ENCODE measurements at places on chromosomes 11 and 22.

- DNase-seq = no peak
Measured at GRCh38 chr11:97622795-97623194, 1233.0 kb downstream of the JRKL start.

GRCh38 chr22:24181088-24181995 lies at the start of gene SUSD2:
Gene SUSD2 (plus strand): TSS chr22:24181487. CDS start chr22:24181520, 33 bp downstream.
- peak; percentile 11 for DNase-seq

DNA sequence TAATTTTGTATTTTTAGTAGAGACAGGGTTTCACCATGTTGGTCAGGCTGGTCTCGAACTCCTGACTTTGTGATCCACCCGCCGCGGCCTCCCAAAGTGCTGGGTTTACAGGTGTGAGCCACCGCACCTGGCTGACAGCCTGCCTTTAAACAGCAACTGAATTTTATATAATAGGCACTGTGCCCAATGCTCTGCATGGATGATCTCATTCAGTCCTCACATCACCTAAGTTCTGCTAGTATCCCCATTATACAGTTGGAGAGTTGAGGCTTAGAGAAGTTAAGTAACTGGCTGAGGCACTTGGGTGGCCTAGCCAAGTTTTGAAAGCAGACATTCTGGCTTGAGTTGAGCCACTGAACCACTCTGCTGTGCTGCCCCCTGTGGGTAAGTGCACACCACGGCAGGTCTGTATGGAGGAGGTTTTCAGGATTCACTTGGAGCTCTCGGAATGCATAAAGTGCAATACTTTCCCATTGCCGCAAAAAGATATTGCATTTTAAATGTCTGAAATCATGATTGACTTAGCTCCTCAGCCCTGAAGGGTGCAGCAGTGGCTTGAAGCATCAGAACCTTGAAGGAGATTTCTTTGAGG lies 112.4 kb downstream of the LDLRAD3 start:
- peak; percentile 53 for DNase-seq

DNA sequence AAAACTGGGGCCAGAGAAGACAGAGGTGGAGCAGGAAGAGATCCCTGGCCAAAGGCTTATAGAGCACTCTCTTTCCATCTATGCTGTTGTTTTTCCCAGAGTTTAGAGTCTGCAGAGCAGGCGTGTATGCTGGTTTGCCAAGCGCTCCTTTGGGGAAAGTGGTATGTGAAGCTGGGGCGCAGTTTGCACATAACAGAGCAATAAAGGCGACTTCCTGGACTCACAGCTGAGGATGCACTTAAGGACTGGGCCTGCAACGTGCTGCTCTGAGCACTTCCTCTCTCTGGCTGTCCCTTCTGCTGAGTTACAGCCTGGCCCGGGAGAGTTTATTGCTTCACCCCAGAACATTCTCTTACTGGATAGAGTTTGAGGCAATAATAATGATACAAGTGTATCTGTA lies 41.7 kb downstream of the THAP12 start:
- DNase-seq = no peak

GRCh38 chr11:85974122-85974521 lies 94.8 kb downstream of the PICALM start:
- peak; percentile 43 for DNase-seq

DNA sequence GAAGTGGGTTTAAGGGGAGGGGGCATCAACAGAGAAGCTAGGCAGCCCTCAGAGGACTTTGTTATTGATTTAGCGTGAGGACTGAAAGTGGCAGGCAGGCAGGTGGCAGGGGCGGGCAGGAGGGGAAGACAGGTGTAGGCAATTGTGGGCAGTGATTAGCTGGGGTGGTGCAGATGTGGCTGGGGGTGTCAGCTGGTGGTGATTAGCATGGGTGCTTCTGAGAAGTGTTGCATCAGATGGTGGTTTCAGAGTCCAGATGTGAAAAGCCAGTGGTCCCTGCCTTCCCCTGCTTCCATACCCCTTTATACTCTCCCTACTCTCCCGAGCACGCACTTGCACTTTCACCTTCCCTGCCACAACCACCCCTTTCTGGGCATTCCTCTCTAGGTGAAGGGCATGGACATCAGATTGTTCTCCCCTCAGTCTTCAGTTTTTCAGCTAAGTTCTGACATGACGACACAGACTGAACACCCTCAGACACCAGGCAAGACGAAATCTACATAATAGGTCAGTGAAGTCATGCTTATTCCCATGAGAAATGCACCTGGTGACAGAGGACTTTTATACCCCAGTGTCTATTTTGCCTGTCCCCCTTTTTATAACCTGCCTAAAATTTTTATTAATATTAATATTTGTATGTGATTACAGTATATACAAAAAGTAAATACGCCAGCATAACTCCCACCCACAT lies 435.7 kb upstream of the CADM1 start:
- no peak for DNase-seq

DNA sequence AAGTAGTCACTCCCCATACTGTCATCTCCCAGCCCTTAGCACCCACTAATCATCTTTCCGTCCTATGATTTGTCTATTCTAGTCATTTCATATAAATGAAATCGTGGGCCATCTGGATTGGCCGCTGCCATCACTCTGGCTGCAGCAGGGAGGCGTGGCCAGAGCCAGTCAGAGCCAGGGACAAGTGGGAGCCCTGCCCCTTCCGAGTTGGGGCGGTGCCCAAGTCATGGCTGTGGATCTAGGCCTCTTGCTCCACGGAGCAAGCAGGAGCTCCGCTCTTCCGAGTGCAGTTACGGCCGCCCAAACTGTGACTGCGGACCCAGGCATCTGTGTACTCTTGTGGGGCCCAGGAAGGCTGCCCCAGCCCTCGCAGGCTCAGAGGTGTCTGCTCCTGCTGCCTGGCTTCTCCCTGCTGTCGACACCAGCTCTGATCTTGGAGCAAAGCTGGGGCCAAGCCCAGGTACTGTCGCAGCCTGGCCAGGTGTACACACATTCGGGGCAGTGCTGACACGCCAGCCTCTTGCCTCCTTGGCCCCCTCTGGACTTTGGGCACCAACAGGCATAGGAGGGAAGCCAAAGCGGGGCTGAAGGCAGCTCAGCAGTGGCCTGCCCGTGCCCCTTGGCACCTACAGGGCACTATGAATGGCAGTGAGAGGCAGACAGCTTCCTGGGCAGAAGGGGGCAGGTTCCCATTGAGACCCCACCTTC lies 8.4 kb downstream of the MRPL48 start:
- no peak for DNase-seq

GRCh38 chr11:61969391-61969758 lies 1.9 kb upstream of the FTH1 start:
- no peak for DNase-seq

GRCh38 chr11:78000193-78000592 lies 5.7 kb upstream of the INTS4 start:
- peak; percentile 80 for DNase-seq

GRCh38 chr22:49944399-49944891 lies 16.1 kb upstream of the PIM3 start:
- DNase-seq = no peak

DNA sequence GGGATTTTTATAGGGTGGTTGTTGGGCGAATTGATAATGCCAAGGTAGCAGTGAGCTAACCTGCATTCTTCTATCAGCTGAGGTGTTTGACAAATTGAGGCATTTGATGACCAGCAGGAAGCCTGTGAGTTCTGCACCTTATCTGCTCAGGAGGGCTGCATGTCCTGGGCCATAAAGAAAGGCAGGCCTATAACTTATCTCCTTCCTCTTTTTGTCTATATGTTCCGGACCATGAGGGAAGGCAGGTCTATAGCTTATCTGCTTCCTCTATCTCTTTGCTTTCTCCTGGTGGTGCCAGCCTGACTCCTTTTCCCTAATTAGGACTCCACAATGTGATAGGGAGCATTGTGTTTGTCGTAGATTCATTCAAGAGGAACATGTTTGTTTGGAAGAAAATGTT lies 8.6 kb upstream of the JAM3 start:
- no peak for DNase-seq

- DNase-seq = no peak
Measured at GRCh38 chr22:32842486-32842885, 41.0 kb downstream of the TIMP3 start.

DNA sequence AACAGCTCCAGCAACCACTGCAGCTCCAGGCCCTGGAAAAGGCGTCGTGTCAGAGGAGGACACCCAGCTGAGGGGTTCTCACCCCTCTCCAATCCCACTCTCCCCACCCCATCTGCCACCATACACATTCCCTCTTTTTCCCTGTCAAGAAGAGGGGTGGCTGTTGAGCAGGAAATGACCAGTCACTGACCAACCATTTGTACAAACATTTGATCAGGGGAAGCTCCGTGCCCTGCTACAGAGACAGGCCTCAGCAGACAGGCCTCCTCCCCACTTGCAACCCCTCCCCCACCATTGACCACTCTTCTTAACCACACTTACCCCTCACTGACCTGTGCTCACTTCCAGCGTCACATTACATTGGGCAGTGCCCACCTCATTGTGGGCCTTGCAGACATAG lies 2.3 kb upstream of the VSIG2 start:
- DNase-seq = no peak

DNA sequence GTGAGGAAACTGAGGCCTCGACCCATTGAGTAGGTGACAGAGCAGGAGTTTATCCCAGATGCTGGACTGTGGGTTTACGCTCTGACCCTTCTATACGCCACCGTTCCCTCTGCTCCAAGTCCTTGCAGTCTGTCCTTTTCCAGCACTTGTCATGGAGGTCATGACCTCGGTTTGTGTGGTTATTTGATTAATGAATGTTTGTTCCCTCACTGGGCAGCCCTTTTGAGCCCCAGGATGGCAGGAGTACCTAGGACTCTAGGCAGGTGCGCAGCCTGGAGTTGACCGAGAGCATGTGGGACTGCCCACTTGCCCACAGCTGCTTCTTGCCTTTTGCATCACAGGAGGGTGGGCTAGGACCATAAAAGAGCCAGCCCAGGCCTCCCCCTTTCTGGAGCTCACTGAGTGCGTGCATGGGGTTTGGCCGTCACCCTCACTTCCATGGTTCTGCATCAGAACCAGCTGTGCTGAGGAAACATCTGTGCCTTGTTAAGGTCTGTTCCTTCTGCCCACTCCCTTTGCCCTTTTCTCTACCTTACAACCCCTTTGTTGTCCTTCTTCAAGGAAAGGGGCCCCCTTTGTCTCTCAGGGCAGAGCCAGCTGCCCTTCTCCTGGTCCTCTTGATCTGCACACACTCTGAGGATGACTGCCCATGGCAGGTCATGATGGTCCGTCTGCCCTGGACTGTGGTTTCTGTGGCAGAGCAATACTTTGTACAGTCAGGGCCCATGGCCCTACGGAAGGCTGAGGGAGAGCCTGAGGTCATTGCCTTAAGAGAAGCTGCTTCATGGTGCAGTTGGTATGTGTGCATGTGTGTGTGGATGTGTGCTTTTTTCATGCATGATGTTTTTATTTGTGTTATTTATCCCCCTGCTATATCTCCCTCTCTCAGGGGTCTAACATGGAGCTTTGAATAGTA lies 38.2 kb downstream of the BMAL1 start:
- DNase-seq = no peak

- no peak for DNase-seq
Measured at GRCh38 chr11:110286298-110287040, 9.9 kb downstream of the RDX start.

DNA sequence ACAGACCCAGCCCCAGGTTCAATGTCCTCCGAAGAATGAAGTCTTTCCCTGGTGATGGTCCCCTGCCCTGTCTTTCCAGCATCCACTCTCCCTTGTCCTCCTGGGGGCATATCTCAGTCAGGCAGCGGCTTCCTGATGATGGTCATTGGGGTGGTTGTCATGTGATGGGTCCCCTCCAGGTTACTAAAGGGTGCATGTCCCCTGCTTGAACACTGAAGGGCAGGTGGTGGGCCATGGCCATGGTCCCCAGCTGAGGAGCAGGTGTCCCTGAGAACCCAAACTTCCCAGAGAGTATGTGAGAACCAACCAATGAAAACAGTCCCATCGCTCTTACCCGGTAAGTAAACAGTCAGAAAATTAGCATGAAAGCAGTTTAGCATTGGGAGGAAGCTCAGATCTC lies 14.1 kb downstream of the APOL1 start:
- DNase-seq = no peak

DNA sequence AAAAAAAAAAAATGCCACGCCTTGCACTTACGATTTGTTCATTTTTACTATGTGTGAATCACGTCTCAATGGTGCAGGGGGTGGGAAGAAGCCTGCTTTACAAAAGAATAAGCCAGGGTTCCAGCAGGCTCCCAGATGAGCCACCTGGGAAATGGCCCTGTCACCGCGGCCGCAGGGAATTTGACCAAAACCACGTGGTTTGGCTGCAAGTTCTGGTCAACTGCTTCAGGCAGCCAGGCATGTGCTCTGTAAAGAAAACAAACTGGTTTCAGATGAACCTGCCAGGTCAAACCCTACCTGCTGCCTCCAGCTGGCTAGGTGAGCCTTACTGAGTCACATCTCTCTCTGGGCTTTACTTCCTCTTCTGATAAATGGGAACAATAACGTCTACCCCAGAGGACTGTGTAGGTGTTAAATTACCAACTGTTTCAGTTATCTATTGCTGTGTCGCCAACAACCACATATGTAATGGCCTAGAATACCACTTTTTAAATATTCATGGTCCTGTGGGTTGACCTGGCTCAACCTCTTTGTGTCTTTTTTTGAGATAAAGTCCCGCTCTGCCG lies 30.5 kb upstream of the GCAT start:
- peak; percentile 50 for DNase-seq

DNA sequence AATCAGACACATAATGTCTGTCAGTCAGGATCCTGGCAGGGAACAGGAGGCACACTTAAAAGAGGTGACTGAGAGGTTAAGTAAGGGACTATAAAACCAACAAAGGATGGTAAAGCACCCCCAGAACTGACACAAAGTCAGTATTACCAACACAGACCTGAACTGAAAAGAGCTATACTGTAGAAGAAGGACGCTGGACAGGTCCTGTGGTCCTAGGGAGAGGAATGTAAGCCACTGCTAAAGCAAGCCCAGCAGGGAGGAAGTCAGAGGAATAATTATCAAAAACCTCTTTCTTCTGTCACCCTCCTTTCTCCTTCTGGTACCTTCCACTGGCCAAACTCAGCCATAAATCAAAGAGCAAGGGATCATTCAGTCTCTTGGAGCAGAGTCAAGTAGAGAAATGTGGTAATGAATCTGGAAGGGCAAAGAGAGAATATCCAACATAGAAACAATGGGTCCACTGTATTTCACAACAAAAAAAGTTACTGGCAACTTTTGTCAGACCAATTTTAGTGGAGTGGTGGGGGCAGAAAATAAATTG lies 33.4 kb upstream of the ANGPTL5 start:
- no peak for DNase-seq

- DNase-seq = peak; percentile 38
Measured at GRCh38 chr11:79076526-79077115, 364.2 kb downstream of the TENM4 start.

GRCh38 chr11:128251140-128251539 lies 336.2 kb downstream of the ETS1 start:
- DNase-seq = no peak

DNA sequence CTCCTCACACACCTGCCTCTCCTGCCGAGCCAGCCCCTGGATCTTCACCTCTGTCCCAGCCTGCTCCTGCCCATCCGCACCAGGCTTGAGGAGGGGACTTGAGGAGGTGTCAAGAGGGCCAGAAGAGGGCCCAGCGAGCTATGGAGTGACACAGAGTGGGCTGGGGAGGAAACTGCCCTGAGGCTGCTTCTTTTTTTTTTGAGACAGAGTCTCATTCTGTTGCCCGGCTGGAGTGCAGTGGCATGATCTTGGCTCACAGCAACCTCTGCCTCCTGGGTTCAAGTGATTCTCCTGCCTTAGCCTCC lies 21.9 kb upstream of the CDON start:
- DNase-seq = no peak
